ENCODE measurements at places on chromosomes 11 and 22. TPM values are rescaled to one million over a fixed set of nuclear protein-coding genes. Genes with fewer than 3 reads are reported as not detected.
A peak's percentile ranks its signal among the peaks of the same experiment; 100 is the strongest.

DNA sequence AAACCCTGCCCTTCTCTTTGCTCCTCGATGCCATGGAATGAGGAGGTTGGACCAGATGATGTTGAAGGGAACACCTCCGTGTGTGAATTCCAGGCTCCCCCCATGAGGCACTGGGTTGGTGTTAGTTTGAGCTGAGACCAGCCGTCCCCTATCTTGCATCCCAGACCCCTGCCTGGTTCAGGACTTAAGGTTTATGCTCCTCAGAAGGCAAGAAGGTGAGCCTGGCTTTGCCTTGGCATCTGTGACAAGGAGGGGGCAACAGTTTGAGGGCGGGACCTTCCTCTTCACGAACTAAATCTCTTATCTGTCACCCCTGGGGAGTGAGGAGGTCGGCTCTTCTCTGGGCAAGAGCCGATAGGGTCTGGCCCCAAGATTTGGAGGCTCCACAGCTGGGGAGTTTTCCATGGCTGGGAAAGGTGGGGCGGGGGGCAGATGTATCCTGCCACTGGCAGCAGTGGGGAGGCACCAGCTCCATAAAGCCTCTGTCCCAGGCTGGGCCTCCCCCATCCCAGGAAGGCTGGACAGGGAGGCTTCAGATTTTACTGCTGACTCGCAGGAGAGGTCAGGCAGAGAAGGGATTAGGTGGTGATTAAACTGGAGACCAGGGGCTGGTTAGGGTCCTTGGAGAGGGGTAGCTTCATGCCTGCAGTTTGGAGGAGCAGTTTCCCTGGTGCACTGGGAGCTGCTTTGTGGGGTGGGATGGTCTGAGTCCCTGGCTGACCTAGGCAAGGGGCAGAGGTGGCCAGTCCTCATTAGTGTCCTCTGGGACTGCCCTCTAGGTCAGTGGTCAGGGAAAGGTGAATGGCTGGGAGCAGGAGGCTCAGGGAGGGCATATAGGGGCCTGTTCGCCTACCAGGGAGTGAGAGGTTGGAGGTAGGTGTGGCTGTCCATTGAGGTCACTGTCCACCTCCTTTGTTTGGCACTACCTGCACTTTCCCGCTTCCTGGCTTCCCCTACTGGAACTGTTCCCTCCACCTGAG, 1.1 kb downstream of the SEC14L2 start:
- no peak overlapping the region for H3K27ac ChIP-seq
- H3K27me3 ChIP-seq, result no peaks in the 10 kb centered on the region
- H3K4me3 ChIP-seq, result peak overlapping the region; percentile 80
- H3K36me3 ChIP-seq, result no peaks in the 10 kb centered on the region

DNA sequence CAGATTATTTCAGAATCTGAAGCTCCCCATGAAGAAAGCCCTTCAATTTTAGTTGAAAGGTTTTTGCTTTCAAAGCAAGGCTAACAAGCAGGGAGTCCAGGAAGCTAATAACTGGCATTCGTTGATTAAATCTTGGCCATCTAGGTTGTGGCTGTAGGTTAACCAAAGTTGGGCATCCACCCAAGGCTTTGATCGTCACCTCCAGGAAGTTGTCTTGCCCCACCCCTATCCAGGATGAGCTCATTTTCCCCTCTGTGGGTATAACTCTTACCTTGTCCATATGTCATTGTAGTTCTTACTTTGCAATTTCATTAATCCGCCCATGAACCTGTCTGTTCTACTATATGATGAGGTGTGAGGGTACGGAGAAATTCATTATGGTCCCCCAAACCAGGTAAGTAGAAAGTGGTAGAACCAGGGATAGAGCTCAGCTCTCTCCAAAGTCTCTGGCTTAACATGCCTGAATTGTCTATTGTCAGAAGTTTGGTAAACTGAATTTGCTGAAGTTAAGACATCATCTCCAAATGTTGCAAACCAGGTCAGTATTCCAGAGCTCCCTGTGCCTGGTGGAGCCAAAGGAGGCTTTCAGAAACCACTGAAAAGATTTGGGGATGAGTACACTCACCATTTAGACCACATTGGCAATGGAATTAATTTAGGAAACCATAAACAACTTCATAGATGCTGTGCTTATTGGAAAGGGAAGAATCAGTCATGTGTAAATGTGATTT, 97.1 kb downstream of the CD44 start:
- H3K4me3 ChIP-seq, result no peak overlapping the region
- DNase-seq, result no peak
- no peaks in the 10 kb centered on the region for H3K4me1 ChIP-seq
- H3K27me3 ChIP-seq, result no peaks in the 10 kb centered on the region

- no peaks in the 10 kb centered on the region for H3K4me1 ChIP-seq
- no peaks in the 10 kb centered on the region for H3K27me3 ChIP-seq
- H3K27ac ChIP-seq, result no peak overlapping the region
- no peak for DNase-seq
- no peak overlapping the region for H3K4me3 ChIP-seq
- no peaks in the 10 kb centered on the region for H3K36me3 ChIP-seq
These were observed 96.2 kb downstream of the PDE2A start for GRCh38 chr11:72578051-72578450.

GRCh38 chr11:79744941-79745340, 304.1 kb upstream of the TENM4 start:
- no peaks in the 10 kb centered on the region for H3K27me3 ChIP-seq
- H3K27ac ChIP-seq, result no peak overlapping the region
- H3K4me1 ChIP-seq, result no peaks in the 10 kb centered on the region
- DNase-seq, result no peak

The UPK3A gene
- not detected for total RNA-seq

GRCh38 chr22:44913198-44913983, 96.4 kb downstream of the PHF21B start:
- no peaks in the 10 kb centered on the region for H3K27me3 ChIP-seq
- H3K27ac ChIP-seq, result no peak overlapping the region
- H3K4me1 ChIP-seq, result no peaks in the 10 kb centered on the region
- no peaks in the 10 kb centered on the region for H3K36me3 ChIP-seq
- H3K4me3 ChIP-seq, result no peak overlapping the region
- no peak for DNase-seq

DNA sequence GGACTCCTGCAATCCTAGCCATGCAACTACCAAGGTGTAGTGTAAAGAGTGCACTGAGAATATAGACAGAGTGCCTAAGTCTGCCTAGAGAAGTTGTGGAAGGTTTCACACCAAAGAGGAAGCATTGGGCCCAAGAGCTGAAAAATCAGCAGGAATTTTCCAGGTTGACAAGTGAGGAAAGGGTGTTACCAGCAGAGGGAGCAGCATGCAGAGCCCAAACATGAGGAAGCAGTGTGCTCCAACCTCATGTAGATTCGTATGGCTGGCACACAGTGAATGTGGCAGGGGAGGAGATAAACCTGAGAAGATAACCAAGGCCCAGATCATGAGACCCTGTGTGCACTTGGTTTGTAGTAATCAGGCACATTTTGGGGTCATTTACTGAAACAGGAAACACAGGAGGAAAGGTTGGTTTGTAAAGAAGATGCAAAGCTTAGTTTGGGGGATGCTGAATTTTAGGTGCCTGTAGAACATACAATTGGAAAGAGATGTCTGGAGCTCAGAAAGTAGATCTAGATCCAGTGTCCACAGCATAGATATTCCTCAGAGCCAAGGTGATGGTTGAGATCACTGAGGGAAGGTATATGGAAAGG, 1.7 kb downstream of the HPX start:
- H3K27ac ChIP-seq, result no peak overlapping the region
- H3K36me3 ChIP-seq, result no peaks in the 10 kb centered on the region
- no peaks in the 10 kb centered on the region for H3K4me1 ChIP-seq

- H3K27ac ChIP-seq, result peak overlapping the region; percentile 20
- H3K36me3 ChIP-seq, result no peaks in the 10 kb centered on the region
- H3K27me3 ChIP-seq, result no peaks in the 10 kb centered on the region
- DNase-seq, result no peak
These were observed 909 bp upstream of the ZNRD2 start for GRCh38 chr11:65569164-65569972.

- no peaks in the 10 kb centered on the region for H3K4me1 ChIP-seq
- no peak overlapping the region for H3K27ac ChIP-seq
- H3K4me3 ChIP-seq, result no peak overlapping the region
- DNase-seq, result no peak
- no peaks in the 10 kb centered on the region for H3K36me3 ChIP-seq
These were observed 91.7 kb upstream of the E2F8 start for GRCh38 chr11:19332476-19332875.

GRCh38 chr11:104163100-104164027, 583 bp downstream of the PDGFD start:
- H3K4me1 ChIP-seq, result no peaks in the 10 kb centered on the region
- peak overlapping the region; percentile 15 for H3K27ac ChIP-seq
- no peaks in the 10 kb centered on the region for H3K27me3 ChIP-seq
- peak; percentile 73 for DNase-seq
- no peaks in the 10 kb centered on the region for H3K36me3 ChIP-seq

The TPH1 gene
- 14.9 TPM for total RNA-seq

- no peaks in the 10 kb centered on the region for H3K27me3 ChIP-seq
- DNase-seq, result no peak
- no peak overlapping the region for H3K4me3 ChIP-seq
- H3K4me1 ChIP-seq, result peaks cover 2% of the 10 kb centered on the region
These were observed 56.6 kb downstream of the BMAL1 start for GRCh38 chr11:13334034-13334786.

GRCh38 chr11:130204703-130205095, 45.1 kb downstream of the ST14 start:
- no peak overlapping the region for H3K4me3 ChIP-seq
- no peak for DNase-seq
- H3K4me1 ChIP-seq, result no peaks in the 10 kb centered on the region
- H3K27me3 ChIP-seq, result no peaks in the 10 kb centered on the region
- H3K27ac ChIP-seq, result no peak overlapping the region
- no peaks in the 10 kb centered on the region for H3K36me3 ChIP-seq

DNA sequence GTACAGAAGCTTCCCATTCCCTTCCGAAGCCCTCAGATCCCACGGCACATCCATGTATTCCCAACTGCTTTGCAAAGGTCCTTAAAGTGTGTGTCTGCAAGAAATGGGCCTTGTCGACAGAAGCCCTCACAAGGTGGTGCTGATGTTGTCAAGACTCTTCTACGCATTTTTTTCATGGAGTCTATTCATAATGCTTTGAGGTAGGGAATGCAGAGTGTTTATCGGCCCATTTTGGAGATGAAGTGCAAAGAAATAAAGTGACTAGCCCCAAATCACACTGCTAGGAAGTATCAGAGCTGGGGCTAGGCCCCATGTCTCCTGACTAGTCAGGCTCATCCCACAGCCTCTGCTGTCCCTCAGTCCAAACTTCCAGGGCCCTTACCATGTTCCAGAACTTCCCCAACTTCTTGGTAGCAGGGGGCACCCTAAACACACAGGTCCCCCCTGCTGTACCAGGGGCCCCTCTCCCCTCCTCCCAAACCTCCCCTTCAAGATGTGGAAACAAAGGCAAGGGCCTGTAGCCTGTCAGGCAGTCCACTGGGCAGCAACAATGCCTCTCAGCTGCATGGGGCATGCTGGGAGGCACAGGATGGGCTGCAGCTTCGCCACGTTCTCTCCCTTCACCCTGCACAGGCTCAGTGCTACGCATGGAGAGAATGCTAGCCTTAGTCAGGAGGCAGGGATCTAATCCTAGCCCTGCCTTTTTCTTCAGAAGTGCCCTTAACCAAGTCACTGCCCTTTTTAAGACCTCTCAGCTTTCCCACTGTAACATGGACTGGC, 7.8 kb downstream of the IL18BP start:
- DNase-seq, result peak; percentile 58
- no peak overlapping the region for H3K27ac ChIP-seq
- peaks cover 3% of the 10 kb centered on the region for H3K36me3 ChIP-seq
- H3K4me1 ChIP-seq, result no peaks in the 10 kb centered on the region
- H3K4me3 ChIP-seq, result no peak overlapping the region

DNA sequence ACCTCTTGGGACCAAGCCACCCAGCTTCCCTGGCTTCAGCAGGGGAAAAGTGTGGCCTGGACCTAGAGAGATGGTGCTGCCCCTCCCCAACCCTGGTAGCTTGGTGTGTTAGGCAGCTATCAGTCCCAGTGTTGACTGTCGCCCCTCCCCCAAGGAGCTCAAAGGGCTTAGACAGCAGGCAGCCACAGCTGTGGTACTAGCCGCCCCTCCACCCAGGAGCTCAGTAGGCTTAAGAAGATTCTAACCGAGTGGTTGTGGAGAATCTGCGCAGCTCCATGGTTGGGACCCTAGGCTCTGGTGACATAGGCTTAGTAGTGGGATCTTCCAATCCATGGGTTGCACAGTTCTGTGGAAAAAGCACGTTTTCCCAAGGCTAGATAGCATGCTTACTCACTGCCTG, 458.4 kb upstream of the LRRC4C start:
- no peak for DNase-seq
- H3K27ac ChIP-seq, result no peak overlapping the region
- H3K4me1 ChIP-seq, result no peaks in the 10 kb centered on the region
- no peaks in the 10 kb centered on the region for H3K27me3 ChIP-seq
- no peak overlapping the region for H3K4me3 ChIP-seq

- H3K27me3 ChIP-seq, result no peaks in the 10 kb centered on the region
- H3K36me3 ChIP-seq, result no peaks in the 10 kb centered on the region
- no peak overlapping the region for H3K4me3 ChIP-seq
- no peaks in the 10 kb centered on the region for H3K4me1 ChIP-seq
- no peak overlapping the region for H3K27ac ChIP-seq
These were observed 1.5 kb downstream of the KREMEN1 start for GRCh38 chr22:29074276-29074772.

DNA sequence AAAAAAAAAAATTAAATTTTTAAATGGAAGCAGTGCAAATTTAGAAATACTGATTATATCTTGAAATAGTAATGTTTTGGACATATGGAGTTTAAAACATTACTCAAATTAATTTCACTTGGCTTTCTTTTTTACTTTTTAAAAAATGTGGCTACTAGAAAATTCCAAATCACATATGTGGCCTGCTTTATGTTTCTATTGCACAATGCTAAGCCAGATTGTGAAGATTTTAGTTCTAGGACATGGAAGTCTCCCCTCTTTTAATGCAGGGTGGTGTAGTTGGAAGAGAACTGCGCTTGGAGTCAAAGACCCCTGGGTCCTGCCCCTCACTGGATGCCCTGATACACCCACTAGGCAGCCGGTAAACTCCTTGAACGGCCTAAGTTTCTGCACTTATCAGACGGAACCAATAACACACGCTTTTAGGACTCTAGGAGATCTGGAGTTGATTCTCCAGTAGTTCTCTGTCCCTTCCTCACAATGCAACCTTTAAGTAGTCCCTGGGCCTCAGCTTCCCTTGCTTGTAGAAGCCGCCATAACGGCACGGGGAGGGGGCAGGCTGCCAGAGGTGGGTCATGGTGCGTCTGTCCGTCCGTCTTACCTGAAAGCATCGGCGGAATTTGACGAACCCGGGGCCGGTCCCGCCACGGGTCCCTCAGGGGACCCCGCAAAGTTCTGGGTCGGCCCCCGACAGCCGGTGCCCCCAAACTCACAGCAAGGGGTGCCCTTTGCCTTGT, 505 bp downstream of the FAM227A start:
- no peaks in the 10 kb centered on the region for H3K4me1 ChIP-seq
- no peaks in the 10 kb centered on the region for H3K27me3 ChIP-seq
- no peak for DNase-seq
- peak overlapping the region; percentile 53 for H3K4me3 ChIP-seq

GRCh38 chr11:74468936-74469335, 1.6 kb upstream of the KCNE3 start:
- H3K27ac ChIP-seq, result no peak overlapping the region
- no peaks in the 10 kb centered on the region for H3K27me3 ChIP-seq

The BAIAP2L2 gene
- 0.26 TPM for total RNA-seq

The TMA7B gene
- total RNA-seq, result 0.42 TPM
